ENCODE measurements at places on chromosomes 1 and 21.
A peak's percentile ranks its signal among the peaks of the same experiment; 100 is the strongest.

GRCh38 chr1:60942896-60943638 is 139.3 kb upstream of the NFIA start:
- no peak for DNase-seq

- DNase-seq = peak; percentile 19
These were observed 5.3 kb downstream of the PSRC1 start for GRCh38 chr1:109277434-109278204.

GRCh38 chr1:117001254-117001927 is at the start of gene CD101:
Gene CD101 (plus strand): TSS chr1:117001760. CDS start chr1:117001818, 58 bp downstream.
- no peak for DNase-seq

GRCh38 chr1:9425859-9426258 is 113.4 kb upstream of the SLC25A33 start:
- DNase-seq = no peak

- no peak for DNase-seq
These were observed at the start of gene PHLDA3 for GRCh38 chr1:201468844-201469644. Gene PHLDA3 (minus strand): TSS chr1:201469188. CDS start chr1:201468786, 402 bp downstream.

DNA sequence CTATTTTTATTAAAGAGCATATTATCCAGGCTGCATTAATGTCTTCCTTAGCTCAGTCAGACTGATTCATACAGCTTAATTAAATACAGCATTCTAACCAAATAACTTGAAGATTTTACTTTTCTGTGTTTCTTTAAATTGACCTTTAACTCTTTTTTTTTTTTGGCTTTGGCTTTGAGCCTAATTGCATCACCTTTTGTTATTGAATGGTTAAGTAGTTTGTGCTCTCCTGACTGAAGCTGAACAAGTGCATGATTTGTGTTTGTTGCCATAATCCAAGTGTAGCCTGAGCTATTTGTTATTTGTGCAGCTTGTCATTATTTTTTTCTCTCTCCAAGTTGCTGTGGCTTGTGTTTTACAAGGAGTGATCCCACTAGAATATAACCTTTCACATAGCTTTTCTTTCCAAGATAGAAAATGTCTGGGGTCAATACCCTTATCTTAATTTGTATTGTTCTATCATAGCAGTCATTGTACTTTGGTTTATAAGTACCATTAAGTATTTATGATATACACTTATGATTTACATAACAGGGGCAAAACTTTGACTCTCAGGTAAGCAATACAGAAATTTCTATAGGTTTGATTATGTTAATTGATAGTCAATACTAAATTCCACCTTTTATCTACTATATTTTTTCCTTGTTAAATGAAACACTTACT is 31.6 kb downstream of the CDC14A start:
- no peak for DNase-seq

DNA sequence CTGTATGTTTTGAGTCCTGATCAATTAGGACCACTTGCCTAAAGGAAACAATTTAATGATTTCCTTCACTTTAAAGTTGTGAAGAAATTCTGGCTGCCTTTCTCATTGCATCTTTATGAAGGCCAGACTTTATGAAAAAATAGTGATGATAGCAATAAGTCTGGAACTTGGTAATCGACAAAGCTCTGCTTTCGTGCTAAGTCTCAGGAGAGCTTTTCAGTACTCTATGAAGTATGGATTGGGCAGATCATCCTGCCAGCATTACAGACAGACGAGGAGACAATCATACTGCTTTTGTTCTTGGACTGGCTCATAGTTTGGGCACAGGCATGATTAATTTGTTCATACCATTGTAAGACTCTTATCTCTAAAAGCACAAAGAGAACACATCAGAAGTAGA is 45.5 kb upstream of the KCNJ15 start:
- DNase-seq = no peak

GRCh38 chr1:162861625-162862024 is 650 bp upstream of the CCDC190 start:
- no peak for DNase-seq

- DNase-seq = no peak
These were observed 39.3 kb downstream of the VWA5B1 start for GRCh38 chr1:20329793-20330542.

GRCh38 chr1:163771637-163772036 is 449.9 kb downstream of the NUF2 start:
- DNase-seq = no peak

- DNase-seq = no peak
These were observed 669.3 kb downstream of the MATN1 start for GRCh38 chr1:30054126-30054525.

GRCh38 chr1:41305576-41306363 is 55.5 kb upstream of the FOXO6 start:
- no peak for DNase-seq

DNA sequence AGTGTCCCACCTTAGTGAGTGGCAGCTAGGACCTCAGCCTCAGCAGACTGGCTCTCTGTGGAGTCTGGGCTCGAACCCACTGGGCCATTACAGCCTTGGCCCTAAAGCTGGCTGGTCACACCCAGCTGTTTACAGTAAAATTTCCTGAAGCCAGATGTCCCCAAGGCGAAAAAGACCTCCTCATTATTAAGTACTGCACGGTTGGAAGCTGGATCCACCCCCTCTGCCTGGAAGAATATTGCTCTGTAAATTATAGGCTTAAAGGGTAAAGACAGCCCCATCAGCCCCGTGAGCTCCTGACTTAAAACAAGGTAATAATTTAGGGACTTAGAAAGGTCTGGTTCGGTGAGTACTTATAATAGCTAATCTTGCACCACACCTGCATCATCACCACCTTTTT is 30.3 kb upstream of the TMEM51 start:
- no peak for DNase-seq

DNA sequence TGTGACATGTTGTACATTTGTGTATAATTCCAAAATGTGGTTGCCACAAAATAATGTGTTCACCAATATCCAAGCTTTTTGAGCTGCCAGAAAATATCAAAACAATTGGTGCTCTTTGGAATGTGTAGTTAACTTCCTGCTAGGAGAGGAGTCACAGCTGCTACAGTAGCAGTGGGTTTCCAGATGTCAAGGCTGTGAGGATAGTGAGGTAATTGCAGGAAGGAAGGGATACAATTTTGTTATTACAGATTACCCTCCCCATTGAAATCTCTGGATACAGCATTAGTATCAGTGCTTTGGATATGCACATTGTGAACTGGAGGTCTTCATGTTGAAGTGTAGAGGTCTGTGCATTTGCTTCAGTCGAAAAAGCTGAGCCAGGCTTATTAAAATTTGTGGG is 253.2 kb downstream of the PTPRC start:
- no peak for DNase-seq

DNA sequence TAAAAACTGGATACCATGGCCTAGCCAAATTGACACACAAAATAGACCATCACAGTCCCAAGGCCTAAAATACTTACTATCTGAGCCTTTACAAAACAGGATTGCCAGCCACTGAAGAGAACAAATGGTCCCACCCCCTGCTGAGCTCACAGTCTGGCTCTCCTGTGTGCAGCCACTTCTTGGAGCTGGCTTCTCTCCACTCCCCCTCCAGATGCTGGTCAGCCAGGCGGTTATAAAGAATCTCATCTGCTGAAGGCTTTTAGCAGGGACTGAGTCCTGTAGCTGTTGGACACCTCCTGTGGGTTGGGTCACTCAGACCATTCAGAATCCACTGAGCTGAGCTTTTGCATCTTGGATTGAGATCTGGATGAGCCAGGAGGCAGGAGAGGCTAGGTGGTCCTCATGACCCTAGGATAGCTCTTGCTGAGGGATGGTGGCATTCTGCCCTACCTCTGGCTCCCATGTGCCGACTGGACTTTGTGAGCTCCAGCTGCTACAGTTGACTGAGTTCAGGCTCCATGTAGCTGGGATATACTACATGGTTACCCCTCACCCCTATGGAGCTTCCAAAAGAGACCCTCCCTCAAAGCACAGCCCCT is 16.1 kb downstream of the OXCT2 start:
- DNase-seq = no peak

Data from esophagus squamous epithelium (tissue), 5 donors.